ENCODE measurements at places on chromosomes 3 and 15.

DNA sequence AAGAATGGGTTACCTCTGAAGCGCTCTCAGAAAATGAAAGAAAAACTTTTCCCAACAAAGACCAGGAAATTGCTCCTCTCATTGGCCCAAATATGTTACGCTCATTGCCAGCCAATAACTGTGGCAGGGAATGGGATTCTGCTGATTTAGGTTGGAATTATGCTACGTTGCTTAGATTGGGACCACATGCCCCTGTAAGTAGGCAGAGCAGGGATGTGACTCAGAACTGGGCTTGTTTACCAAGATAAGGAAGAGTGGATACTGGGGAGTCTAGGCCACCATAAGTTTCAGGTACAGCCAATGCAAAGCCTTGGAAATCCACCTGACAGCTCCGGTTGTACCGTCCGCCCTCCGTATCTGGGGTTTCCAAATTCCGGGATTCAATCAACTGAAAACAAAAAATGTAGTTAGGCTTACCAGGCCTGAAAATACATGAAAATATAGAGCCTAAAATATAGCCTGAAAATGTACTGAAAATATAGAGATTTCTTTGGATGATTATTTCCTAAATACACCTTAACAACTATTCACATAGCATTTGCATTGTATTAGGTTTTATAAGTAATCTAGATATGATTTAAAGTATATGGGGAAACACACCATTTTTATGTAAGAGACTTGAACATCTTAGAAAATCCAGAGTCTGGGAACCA lies 1.5 kb upstream of the TCF12 start:
- DNase-seq = no peak

- DNase-seq = no peak
Observed at GRCh38 chr3:44661189-44661588, 12.7 kb downstream of the ZNF35 start.

- no peak for DNase-seq
Observed at GRCh38 chr3:115632026-115632425, 8.7 kb downstream of the GAP43 start.

GRCh38 chr3:10366651-10367101 lies 45.8 kb upstream of the SEC13 start:
- peak; percentile 98 for DNase-seq

DNA sequence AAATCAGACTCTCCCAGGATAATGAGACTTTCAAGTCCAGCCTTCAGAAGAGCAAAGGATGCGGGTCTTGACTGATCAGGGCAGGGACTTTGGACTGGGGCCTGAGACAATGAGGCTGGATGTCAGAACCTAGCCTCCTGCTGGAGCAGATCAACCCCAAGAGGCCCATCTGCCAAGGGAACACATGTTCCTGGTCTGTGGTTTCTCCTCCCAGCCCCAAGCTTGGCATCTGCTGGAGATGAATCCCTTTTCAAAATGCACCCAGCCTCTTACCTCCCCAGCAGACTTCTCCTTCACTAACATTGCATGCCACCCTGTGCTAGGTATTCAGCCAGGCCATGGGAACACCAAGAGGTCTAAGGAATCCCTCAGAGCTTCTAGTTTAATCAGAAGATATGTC lies 43.7 kb upstream of the MFGE8 start:
- DNase-seq = no peak

Data from HFFc6 (cell line).